Activated CD4-positive, alpha-beta T cell treated with anti-CD3 and anti-CD28 coated beads, Interleukin-2, amount 50 U/mL, for 1 hour (primary cell): ENCODE measurements at places on chromosomes 3 and 15.

DNA sequence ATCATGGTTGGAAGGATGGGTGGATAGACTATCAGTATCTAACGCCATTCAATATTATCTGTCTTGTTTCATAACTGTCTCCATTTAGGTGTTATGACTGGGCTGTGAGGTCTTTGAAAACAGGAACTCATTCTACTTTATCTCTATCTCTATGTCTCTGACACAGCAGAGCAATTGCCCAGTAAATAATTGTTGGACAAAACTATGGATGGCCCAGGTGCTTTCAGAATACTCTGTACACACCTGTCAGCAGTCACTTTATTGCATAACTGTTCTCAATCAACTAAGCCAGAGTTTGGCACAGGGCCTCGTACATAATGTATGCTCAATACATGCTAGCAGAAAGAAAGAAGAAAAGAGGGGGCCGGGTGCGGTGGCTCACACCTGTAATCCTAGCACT is 210.3 kb downstream of the OPA1 start:
- DNase-seq: no peak

- DNase-seq: no peak
These were observed 316.7 kb upstream of the RORA start for GRCh38 chr15:61545763-61546162.

DNA sequence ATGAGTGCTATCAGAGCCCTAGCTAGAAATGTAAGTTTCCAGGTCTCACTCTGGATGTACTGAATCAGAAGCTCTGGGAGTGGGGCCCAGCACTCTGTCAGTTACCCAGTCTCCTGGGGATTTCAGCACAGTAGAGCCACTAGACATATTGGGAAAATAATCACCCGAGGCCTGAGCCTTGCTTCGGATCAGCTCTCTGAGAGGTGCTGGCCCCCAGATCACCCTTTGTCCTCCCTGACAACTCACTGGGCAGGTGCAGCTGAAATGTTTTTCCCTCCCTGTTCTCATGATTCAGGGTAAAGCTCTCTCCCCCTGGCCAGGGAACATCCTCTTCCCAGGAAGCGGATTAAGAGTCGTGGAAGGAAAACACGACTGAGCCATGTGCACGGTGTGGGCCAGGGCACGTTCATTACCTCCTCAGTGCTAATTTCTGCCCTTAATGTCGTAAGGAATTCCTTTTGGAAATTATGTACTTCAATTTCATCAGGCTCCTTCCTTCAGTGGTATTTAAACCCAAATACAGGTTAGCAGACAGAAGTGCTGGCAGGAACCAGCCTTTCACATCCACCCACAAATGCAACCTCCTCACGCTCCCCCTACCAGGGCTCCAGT is 296.7 kb upstream of the LYSMD4 start:
- DNase-seq: no peak

GRCh38 chr3:197709135-197709534 is 27.6 kb downstream of the RUBCN start:
- DNase-seq: no peak

GRCh38 chr3:65689436-65689835 is 349.3 kb downstream of the MAGI1 start:
- no peak for DNase-seq

DNA sequence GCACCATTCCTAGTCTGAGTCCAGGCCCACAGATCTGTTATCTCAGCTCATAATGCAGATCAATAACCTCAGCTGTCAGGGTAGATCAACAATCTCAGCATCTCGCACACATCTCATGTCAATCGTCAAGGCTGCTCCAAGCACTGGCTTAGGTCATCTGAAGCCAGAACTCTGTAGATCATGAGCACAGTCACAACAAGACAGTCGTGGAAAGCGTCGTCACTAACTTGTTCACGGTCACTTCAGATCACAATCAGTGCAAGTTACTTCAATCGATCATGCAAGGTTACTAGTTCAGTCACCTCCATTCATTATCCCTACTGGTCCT is 71.8 kb downstream of the RBPMS2 start:
- no peak for DNase-seq

- DNase-seq: no peak
These were observed 478.5 kb upstream of the PROK2 start for GRCh38 chr3:72263223-72263990.

DNA sequence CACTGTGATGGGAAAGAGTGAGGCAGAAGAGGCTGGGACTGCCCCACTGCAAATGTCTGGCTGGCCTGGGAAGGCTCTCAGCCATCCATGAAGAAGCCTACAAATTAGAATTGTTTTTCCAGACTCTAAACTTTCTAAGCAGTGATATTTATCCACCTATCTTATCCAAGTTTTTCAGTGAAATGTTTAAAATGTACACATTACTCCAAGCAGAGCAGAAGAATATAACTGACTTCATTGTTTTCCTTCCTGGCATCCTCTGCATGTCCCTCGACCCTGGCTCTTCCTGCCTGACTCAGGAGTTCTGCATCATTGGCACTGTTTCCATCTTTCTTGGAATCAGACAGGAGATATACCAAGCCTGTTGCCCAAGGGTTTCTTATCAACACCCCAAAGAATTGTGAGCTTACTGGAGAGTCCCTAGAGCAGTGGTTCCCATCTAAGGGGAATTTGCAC is 401.5 kb upstream of the PROK2 start:
- DNase-seq: no peak
